Glutamatergic neuron (in vitro differentiated cells): ENCODE measurements at places on chromosomes 6 and 20.

- no peak for DNase-seq
Observed at GRCh38 chr20:4131911-4132310, 116.6 kb upstream of the RNF24 start.

DNA sequence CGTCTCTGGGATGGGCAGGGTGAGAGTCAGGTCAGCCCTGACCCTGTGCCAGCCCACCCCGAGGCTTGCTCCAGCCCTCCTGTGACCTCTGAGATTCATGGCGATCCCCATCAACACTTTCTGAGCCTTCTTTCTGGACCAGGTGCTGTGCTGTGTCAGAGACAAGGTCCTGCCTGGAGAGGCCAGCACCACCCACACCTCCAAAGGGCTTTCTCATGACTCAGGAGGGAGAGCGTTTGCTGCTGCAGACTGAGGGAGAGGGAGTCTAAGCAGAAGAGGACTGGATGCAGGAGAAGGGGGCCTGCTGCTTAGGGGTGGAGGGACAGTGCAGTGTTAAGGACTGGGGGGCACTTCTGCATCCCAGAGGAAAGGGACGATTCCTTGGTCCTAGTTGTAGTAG, 193.5 kb downstream of the LRFN2 start:
- no peak for DNase-seq

DNA sequence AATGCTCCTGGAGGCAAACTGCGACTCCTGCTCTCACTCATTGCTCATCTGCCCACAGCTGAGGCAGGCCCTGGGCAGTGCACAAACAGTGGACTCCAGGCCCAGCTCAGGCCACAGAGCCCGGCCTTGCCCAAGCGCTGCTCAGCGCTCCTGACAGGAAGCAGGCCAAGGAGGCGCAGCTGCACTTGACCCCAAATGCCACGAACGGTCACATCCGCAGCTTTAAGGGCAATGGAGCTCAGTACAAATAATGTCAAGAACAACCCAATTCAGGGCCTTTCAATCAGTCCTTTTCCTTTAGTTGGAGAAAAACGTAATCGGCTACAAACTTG, 33.8 kb downstream of the RRBP1 start:
- peak; percentile 22 for DNase-seq

DNA sequence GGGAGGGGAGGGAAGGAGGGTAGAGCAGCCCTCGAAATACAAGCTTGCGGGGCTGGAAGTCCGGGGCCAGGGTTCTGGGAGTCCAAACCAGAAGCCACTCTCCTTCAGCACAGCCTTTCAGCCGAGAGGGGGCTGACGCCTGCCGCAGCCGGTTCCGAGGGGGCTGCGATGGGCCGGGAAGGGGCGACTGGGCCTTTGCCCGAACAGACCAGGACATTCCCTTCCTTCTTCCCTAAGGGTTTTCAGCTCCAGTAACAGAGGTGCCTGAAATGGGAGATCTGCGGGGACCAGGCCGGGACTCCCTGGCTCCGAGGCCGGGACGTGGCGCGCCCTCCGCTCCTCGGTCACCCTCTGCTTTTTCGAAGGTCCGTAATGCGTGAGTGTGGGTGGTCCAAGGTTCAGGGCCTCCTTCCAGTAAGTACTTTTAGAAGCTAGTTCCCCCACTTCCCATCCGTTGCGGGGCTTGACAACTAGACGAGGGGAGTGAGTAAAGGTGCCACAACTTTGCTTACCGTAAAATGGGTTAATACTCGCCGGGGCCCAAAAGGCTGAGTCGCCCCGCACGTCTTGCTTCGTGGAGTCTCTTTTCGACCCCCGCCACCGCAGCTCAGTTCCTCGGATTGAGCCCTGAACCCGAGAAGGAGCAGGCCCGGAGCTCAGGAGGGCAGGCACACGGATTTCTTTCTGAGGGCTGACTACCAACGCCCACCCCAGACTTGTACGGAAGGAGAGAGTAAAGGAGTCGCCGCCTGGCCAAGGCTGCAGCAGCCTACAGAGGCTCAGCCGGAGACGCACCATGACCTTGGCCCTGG, 2.9 kb upstream of the OLIG3 start:
- peak; percentile 28 for DNase-seq

GRCh38 chr20:32179515-32179914, 28.0 kb downstream of the PLAGL2 start:
- DNase-seq, result peak; percentile 9

- DNase-seq, result peak; percentile 84
Observed at GRCh38 chr6:89371849-89372505, 19.5 kb upstream of the UBE2J1 start.

- DNase-seq, result no peak
Observed at GRCh38 chr20:34978092-34978744, 22.6 kb downstream of the MYH7B start.

GRCh38 chr20:6238421-6238820, 115.6 kb upstream of the FERMT1 start:
- DNase-seq, result no peak

GRCh38 chr6:44051515-44051914, 75.7 kb downstream of the MRPL14 start:
- DNase-seq, result no peak

DNA sequence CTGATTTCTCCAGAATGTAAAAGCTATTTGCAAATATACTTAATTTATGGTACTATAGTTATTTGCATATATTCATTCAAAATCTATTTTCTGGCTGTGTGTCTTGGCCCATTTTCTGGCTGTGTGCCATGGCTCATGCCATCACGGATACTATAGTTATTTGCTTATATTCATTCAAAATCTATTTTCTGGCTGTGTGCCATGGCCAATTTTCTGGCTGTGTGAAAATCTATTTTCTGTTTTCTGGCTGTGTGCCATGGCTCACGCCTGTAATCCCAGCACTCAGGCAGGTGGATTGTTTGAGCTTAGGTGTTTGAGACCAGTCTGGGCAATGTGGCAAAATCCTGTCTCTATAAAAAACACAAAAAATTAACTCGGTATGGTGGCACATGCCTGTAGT, 28.9 kb upstream of the RIPK1 start:
- DNase-seq, result no peak

GRCh38 chr6:50791900-50792508, 26.7 kb upstream of the TFAP2B start:
- DNase-seq, result no peak

GRCh38 chr20:11261533-11262000, 587.8 kb upstream of the JAG1 start:
- no peak for DNase-seq

GRCh38 chr6:114421199-114421598, 78.4 kb upstream of the HS3ST5 start:
- DNase-seq, result no peak

- DNase-seq, result no peak
Observed at GRCh38 chr6:110358553-110359160, 508 bp upstream of the METTL24 start.

- DNase-seq, result no peak
Observed at GRCh38 chr6:3771407-3772011, 20.0 kb upstream of the PXDC1 start.

- no peak for DNase-seq
Observed at GRCh38 chr6:20700375-20700774, 166.1 kb downstream of the CDKAL1 start.

DNA sequence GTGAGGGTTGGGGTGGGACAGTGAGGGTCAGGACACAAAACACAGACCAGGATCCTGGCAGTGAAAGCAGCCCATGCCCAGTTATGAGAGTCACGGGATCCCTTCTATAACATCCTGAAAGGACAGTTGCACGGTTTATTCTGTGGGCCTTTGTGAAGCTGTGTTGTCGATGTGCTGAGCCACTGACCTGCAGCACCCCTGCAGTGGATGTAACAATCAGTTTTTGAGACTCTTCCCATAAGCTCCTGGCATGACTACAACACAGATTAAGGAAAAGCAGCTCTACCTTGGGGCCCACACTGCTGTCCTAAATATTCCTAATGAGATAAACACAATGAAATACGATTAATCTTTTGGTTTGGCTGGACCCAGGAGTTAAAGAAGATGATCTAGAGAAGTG, 3.7 kb downstream of the PYGB start:
- no peak for DNase-seq

- DNase-seq, result no peak
Observed at GRCh38 chr6:45212976-45213375, 115.2 kb upstream of the RUNX2 start.

DNA sequence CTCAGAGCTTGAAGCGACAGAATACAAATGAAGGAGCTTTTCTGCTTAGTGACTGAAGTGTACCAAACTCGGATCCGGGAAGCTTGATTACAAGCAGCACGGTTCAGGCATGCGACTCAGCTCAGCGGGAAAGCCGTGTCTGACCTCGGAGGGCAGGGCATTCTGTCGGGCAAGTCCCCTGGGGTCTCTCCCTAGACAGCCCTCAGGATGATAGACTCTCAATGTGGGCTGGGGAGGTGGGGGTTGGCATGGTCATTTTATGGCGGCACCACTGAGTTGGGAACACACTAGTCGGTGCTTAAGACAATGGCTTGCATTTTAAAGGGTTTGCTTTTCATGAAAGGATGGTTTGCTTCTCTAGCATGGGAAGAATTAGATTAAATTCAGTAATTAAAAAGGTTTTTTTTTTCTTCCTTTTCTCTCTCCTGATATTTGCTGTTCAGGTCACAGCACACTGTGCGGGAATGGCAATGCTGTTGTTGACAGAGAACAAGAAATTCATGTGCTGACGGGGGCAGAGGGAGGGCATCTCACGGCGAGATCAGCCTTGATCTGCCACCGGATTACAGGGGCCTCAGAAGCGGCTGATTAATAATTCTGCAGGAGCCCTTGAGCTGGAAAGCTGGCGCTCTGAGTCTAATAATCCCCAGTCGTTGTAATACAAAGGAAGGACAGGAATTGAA, 80.7 kb upstream of the TRAF3IP2 start:
- DNase-seq, result peak; percentile 78

DNA sequence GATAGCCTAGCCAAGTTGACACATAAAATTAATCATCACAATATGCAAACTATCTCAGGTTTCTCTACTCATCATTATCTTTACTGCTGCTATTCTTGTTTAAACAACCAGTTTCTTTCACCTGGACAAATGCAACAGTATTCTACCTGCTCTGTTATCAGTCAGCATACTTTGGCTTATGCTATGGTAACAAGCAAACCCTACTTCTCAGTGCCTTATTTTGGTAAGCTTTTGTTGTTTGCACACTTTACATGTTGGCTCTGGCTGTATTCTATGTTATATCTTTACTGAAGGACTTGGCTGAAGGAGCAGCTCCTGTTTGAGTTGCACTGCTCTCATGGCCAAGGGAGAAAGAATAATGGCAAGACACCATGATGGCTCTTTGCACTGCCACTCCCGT, 463.1 kb downstream of the EPM2A start:
- DNase-seq, result no peak

- no peak for DNase-seq
Observed at GRCh38 chr6:104625536-104625935, 234.2 kb downstream of the HACE1 start.

GRCh38 chr6:31777667-31778050, 531 bp upstream of the VWA7 start:
- no peak for DNase-seq

DNA sequence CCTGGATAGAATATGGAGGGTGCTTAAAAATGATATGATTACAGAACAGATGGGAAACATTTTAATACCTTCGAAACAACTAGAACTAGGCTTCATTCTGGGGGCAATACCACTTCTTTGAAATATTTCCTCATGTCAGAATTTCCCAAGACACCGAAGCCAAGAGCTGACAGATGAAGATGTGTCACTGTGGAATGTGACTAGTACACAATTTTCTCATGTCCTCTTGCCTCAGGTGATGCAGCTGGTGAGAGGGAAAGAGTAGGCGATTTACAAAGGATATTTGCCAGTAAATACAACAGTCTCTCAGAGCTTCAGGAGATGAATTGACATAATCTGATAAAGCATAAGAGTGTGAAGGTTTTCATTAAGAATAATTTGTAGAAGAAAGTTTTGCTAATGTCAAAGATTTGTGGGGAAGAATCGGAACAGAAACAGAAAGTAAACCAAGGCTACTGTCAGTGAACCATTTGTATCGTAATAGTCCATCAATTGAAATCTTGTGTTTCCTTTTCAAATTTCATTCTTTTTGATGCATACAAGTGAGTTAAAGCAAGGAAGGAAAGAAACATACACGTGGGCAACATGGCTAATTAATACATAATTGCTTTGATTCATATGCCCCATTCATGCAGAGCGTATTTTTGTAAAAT, 164.7 kb upstream of the CCN2 start:
- DNase-seq, result no peak

DNA sequence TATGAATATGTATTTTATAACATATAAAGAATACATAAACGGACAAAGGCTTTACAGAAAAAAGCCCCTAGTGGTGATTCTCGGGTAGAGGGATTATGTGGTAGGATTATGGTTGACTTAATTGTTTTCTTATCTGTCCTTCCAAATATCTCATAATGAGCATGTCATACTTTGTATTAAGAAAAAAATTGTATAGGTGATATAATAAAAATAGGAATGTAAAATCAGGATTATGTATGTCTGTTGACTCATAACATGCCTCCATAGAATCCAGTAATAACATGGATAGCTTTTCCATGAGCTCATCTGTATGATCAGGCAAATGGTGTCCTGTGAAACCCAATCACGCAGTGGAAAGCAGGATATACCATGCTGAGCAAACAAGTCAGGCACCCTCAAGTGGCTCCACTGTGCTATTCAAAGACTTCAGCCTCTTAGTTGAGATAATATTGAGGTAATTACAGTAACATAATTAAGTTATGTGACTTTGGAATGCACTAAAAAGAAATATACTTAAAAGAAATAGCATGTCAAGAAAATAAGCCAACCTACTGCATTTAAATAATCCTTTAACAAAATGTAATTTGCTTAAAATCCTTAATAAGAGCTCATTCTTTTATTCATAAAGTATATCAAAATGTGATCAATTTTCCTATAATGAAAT, 39.6 kb upstream of the PRELID3B start:
- no peak for DNase-seq

DNA sequence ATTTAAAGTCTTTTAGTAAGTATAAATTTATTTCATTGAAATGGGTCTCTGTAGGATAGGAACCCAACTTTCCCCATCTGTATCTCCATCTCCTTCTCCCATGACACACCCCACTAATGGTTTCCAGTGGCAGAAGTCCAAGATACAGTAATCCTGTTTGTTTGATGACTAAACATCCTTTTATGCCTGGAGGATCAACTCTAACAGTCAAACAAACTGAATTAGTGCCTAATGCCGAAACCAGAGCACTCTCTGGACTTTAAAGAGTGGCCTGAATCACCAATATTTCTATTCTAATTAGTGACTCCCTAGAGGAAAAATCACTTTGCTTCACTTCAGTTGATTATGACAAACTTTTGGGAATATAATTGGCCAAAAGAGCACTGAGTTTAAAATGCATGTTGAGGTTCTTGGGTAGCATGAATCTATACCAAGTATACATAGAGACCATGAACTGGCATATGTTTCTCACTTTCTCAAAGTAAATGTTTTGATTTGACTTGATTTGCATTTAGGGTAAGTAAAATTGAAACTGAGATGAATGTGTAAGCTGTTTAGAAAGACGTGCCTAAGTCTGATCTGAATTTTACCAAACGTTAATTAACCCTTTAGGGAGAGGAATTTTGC, 776.4 kb upstream of the NRSN1 start:
- no peak for DNase-seq

GRCh38 chr6:17281497-17282481, 628 bp downstream of the RBM24 start:
- peak; percentile 32 for DNase-seq

GRCh38 chr6:122258839-122259238, 140.6 kb upstream of the HSF2 start:
- DNase-seq, result no peak

GRCh38 chr6:35426074-35426473, 26.1 kb upstream of the FANCE start:
- DNase-seq, result no peak

- DNase-seq, result no peak
Observed at GRCh38 chr6:155599561-155599960, 143.9 kb upstream of the NOX3 start.
